NCI-H187 treated with DMSO at 0.1 percent for 48 hours (cell line): ENCODE measurements at places on chromosomes 3 and 15.

- no peak for DNase-seq
Measured at GRCh38 chr3:88057630-88058305, 1.0 kb downstream of the CGGBP1 start.

DNA sequence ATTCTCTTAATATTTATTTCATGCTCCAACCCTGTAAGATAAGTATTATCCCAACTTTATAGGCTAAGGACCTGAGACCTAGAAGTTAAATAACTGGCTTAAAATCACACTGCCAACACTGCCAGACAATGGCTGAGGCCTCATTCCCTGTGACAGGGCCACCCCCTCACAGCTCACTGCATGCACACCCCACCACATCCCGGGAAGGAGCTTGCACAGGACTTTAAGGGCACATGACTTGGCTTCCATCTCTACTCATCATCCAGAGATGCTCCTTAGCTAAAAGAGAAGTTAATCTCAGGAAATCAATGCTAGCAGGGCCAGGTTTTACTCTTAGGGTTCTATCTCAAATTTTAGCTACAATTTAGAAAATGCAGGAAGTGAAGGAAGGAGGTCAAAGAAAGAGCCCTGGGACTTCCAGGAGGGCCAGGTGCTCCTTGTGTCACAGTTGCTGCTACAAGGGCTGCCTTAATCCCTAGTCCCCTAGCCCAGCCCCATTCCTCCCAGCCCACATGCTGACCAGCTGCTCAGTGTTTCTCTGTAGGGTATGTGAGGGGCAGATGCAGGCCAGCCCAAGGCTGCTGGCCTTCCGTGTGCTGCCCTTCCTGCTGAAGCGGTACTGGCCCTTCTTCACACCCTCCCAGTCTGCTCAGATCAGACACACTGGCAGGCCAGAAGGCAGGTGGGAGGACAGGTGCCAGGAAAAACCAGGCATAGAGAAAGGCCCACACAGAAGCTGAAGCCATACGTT is 53.5 kb downstream of the WWTR1 start:
- DNase-seq, result no peak

GRCh38 chr3:194308601-194309449 is 42.3 kb downstream of the CPN2 start:
- DNase-seq, result no peak

DNA sequence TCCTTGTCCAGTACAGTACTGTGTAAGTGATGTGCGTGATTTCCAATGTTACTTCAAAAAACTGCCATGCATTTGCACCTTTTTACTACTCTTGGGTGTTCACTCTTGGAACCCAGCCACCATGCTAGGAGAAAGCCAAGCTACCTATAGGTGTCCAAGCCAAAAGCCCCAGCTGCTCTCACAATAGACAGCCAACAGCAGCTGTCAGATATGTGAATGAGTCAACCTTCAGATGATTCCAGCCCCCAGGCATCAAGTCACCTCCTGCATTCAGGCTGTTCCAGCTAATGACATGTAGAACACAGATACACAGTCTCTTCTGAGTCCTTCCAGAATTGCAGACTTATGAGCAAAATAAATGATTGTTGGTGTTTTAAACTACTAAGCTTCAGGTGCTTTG is 417.7 kb upstream of the TGFBR2 start:
- DNase-seq, result no peak

DNA sequence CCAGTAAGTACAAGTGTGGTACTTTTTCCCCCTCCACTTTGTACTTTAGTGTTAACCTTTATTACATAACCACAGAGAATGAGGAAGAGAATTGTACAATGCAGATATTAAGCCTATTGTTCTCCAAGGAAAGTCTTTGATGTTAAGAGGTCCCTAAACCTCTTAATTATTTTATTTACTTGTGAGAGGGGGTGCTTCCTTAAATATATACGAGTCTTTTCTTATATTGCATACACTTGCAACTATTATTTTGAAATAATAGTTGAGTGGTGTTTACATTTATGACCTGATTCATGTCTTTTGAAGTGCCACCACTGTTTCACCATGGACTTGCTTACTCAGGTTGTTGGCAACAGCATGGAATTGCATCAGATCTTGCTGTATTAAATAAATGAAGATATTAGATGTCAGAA is 10.1 kb downstream of the USP3 start:
- DNase-seq, result no peak

GRCh38 chr3:112446343-112446742 is 52.9 kb downstream of the BTLA start:
- peak; percentile 81 for DNase-seq

DNA sequence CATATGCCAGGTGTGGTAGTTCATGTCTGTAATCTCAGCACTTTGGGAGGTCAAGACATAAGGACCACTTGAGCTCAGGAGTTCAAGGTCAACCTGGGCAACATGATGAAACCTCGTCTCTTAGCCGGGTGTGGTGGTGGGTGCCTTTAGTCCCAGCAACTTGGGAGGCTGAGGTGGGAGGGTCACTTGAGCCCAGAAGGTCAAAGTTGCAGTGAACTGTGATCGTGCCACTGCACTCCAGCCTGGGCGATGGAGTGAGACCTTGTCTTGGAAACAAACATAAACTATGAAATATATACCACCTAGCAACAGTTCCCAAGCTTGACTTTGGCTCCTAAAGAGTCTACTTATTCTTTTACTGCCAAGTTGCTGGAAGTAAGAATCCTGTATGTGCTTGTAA is 30.9 kb downstream of the UBE3A start:
- DNase-seq, result no peak

GRCh38 chr3:191237047-191237882 is 38.2 kb downstream of the OSTN start:
- no peak for DNase-seq

- DNase-seq, result peak; percentile 52
Measured at GRCh38 chr3:117997201-117998049, 1037.2 kb downstream of the IGSF11 start.

DNA sequence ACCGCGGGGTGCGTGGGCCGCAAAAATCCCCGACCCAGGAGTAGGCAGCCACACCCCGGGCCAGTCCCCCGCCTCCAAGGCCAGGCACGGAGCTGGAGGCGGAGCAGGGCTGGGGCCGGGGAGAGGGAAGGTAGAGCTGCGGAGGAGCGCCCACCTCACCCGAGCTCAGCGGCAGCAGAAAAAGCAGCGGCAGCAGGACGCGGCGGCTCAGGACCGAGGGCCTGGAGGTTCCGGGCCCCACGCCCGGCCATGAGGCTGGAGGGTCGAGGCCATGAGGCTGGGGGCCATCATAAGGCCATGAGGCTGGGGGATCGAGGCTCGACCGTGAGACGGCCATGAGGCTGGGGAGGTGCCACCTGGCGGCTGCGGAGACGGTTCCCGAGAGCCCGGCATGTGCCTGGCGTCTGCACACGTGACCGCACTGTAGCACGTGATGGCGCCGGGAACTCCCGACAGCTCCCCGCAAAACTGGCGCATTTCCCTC is 32.9 kb upstream of the PRSS50 start:
- no peak for DNase-seq

- no peak for DNase-seq
Measured at GRCh38 chr3:58884453-58884852, 165.4 kb downstream of the CFAP20DC start.

GRCh38 chr3:23431764-23432163 is 228.6 kb downstream of the UBE2E2 start:
- DNase-seq, result no peak

DNA sequence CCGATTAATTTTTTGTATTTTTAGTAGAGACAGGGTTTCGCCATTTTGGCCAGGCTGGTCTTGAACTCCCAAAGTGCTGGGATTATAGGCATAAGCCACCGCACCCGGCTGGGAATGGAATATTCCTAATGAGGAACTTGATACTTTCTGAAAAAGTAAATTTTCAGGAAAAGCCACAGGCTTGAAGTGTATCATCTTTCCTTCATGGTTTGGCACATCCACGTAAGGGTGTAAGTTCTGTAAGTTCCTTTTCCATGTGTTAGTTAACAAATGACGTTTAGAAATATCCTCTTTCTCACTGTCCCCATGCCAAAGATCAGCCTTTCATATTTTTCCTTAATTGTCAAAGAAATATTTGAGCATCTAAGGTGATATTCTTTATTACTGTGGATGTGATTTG is 24.9 kb downstream of the TMEM45A start:
- no peak for DNase-seq

GRCh38 chr15:100777821-100778220 is 101.8 kb upstream of the ALDH1A3 start:
- no peak for DNase-seq
